ENCODE measurements at places on chromosomes 6 and 20.

- H3K36me3 ChIP-seq = no peaks in the 10 kb centered on the region
- H3K27ac ChIP-seq = no peak overlapping the region
- H3K4me1 ChIP-seq = peaks cover 6% of the 10 kb centered on the region
Measured at GRCh38 chr6:7728855-7729590, 3.1 kb downstream of the BMP6 start.

- peaks cover 3% of the 10 kb centered on the region for H3K4me1 ChIP-seq
- H3K27ac ChIP-seq = no peak overlapping the region
- H3K27me3 ChIP-seq = no peaks in the 10 kb centered on the region
- no peak for DNase-seq
Measured at GRCh38 chr6:16321826-16322225, 83.4 kb downstream of the GMPR start.

GRCh38 chr6:21064756-21065340 is 528.7 kb upstream of the SOX4 start:
- no peaks in the 10 kb centered on the region for H3K27me3 ChIP-seq
- peak overlapping the region; percentile 21 for H3K27ac ChIP-seq
- DNase-seq = no peak

GRCh38 chr6:170152989-170153388 is 137.9 kb downstream of the DLL1 start:
- H3K36me3 ChIP-seq = no peaks in the 10 kb centered on the region
- no peaks in the 10 kb centered on the region for H3K27me3 ChIP-seq
- DNase-seq = no peak
- H3K4me1 ChIP-seq = no peaks in the 10 kb centered on the region
- H3K27ac ChIP-seq = no peak overlapping the region

DNA sequence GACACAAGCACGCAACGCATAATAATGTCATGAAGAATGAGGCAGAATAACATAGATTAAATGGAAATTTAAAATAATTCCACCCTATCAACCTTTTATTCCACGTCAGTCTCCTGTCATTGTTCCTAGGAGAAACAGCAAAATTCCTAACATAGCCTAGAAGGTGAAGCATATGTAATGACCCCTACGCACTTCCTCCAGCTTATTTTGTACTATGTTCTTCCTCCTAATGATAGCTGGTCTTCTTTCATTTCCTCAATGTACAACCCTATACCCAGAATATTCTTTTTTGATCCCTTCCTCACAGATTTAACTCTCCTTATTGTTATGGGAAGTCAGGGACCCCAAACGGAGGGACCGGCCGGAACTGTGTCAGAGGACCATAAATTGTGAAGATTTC is 122.0 kb upstream of the CARMIL1 start:
- no peak for DNase-seq
- H3K4me3 ChIP-seq = no peak overlapping the region
- H3K27ac ChIP-seq = no peak overlapping the region
- H3K27me3 ChIP-seq = no peaks in the 10 kb centered on the region

GRCh38 chr6:3835055-3835731 is 14.0 kb upstream of the FAM50B start:
- H3K36me3 ChIP-seq = no peaks in the 10 kb centered on the region
- DNase-seq = peak; percentile 38
- no peaks in the 10 kb centered on the region for H3K27me3 ChIP-seq
- no peak overlapping the region for H3K27ac ChIP-seq

DNA sequence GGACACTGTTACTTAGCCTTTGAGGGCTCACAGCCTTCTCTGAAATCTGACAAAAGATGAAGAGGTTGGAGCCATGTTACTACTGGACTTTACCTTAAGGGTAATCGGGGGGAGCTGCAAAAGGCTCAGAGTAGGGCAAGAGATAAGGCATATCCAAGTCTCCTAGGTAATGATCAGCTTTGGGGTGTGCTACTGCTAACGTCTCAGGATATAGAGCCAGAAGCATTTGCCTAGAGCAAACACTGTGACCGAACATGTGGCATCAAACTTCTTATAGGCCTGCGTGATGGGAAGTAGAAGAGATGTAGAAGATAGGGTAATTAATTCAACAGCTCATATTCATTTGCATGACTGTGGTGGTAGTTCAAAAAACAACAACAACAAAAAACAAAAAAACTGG is 11.1 kb downstream of the UBE2V1 start:
- H3K27me3 ChIP-seq = no peaks in the 10 kb centered on the region
- no peak for DNase-seq
- H3K27ac ChIP-seq = no peak overlapping the region
- H3K4me3 ChIP-seq = no peak overlapping the region

GRCh38 chr6:137731960-137732616 is 135.0 kb upstream of the TNFAIP3 start:
- H3K36me3 ChIP-seq = no peaks in the 10 kb centered on the region
- no peak overlapping the region for H3K27ac ChIP-seq
- no peak overlapping the region for H3K4me3 ChIP-seq
- H3K4me1 ChIP-seq = peaks cover 5% of the 10 kb centered on the region
- H3K27me3 ChIP-seq = no peaks in the 10 kb centered on the region

GRCh38 chr20:25269833-25270170 is 21.9 kb downstream of the PYGB start:
- H3K27me3 ChIP-seq = no peaks in the 10 kb centered on the region
- no peak overlapping the region for H3K4me3 ChIP-seq
- no peak for DNase-seq
- no peak overlapping the region for H3K27ac ChIP-seq
- H3K36me3 ChIP-seq = no peaks in the 10 kb centered on the region
- H3K4me1 ChIP-seq = no peaks in the 10 kb centered on the region
